ENCODE measurements at places on chromosomes 16 and 17.

- no peak for DNase-seq
Measured at GRCh38 chr17:79500745-79501618, 109.9 kb downstream of the RBFOX3 start.

GRCh38 chr16:29720703-29721102, 25.1 kb downstream of the C16orf54 start:
- DNase-seq = no peak

DNA sequence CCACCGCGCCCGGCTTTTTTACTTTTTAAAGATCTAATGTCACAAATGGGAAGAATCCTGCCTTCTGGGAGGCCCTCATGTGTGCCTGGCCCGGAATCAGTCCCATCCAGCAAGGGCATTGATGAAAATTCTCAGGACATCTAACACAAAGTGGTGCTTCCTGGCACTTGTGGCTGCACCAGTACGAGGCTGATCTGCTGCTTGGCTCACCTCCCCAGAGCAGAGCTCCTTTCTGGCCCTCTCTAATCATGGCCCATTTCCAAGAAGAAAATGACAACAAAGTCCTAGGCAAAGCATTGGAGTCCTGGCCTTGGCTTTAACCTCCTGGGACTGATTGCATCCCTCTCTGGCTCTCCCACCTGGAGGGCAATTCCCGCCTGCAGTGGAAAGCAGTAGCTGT, 50.7 kb upstream of the SIAH1 start:
- DNase-seq = no peak

DNA sequence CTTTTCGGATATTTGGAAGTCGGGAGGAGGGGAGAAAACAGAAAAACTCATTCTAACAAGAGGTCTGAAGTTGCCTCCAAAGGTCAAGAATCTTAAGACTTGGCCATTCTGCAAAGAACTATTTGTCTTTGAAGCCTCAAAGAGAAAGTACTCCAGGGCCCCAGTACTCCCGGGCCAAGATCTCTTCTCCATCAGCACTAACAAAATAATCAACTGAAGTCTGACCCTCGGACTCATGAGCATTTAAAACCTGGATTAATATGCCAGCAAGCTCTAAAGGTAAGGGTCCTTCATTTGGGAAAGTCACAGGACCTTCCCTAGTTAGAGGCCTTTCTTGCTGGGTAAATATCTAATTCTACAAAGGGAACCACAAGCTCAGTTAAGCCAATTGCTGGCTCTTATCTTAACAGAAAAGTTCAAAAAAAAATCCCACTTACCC, 4.5 kb downstream of the AXIN2 start:
- DNase-seq = no peak

- DNase-seq = no peak
Measured at GRCh38 chr17:62601471-62601870, 26.0 kb upstream of the MRC2 start.

DNA sequence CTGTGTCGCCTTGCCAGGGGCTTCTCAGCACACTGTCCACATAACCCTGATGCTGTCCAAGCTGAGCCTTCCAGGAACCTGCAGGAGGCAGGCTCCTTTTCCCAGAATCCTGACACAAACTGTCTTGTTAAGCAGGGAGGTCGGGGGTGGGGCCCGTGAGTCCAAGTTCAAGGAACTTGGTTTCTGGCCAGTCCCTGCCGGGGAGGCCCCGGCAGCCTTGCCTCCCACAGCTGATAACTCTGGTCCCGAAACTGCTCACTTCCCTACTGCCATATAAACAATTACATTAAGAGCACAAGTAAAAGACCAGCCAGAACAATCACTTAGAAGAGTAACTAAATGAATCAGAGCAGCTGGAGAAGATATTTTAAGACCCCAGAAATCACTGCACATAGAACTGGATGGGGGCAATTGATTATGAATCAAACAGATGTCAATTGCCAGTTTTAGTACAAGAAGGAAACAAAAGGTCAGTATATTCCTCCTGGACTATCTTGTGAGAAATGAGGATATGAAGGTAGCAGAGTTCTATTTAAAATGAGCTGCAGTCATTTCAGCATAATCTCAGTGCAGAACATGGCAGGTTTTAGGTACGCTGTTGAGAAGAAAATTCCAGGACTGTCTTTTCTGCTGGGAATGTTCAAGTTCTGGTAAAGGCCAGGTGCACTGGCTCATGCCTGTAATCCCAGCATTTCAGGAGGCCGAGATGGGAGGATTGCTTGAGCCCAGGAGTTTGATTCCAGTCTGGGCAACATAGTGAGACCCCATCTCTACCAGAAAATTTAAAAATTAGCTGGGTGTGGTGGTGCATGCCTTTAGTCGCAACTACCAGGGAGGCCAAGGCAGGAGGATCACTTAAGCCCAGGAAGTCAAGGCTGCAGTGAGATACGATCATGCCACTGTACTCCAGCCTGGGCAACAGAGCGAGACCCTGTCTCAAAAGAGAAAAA, 169.8 kb downstream of the PITPNC1 start:
- no peak for DNase-seq

DNA sequence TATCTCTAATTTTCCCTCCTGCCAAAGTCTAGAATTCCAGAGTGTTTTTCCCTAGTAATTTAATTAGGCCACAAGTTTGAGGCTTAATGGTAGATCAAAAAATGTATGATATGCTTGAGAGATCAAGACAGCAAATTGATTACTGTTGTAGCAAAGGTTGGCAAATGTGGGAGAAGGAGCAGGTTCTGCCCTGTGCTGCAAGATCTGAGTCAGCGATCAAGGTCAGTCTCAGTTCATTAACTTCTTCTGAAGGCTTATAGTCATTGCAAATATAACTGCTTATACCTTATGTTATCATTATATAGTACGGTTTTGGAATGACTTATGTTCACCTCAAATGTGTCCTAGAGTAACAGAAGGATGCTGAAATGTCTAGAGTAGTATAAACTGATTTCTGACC, 231.1 kb upstream of the TBX2 start:
- no peak for DNase-seq

DNA sequence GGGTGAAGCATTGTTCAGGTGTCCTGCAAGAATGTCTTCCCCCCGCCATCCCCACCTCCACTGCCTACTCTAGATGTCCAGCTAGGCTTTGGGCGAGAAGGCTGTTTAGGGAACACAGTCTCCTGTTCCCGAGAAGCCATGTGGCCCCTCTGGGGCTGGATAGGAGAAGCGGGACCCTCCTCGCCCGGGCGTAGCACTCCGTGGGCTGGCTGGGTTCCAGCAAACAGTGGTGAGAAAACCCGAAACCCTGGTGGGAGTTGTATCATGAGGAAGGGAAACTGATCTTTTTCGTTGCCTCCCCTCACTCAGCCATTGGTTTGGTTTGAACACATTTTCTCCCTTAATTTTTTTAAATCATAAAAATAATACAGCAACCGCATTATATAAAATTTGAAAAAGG, 56.6 kb downstream of the IRF8 start:
- no peak for DNase-seq

- no peak for DNase-seq
Measured at GRCh38 chr17:39852239-39852638, 11.9 kb downstream of the IKZF3 start.
